Activated T-cell treated with anti-CD3 and anti-CD28 coated beads, Interleukin-2, amount 50 U/mL, for 72 hours (primary cell): ENCODE measurements at places on chromosomes 13 and 19.
A peak's percentile ranks its signal among the peaks of the same experiment; 100 is the strongest.

GRCh38 chr13:44921931-44922758, 67.1 kb downstream of the NUFIP1 start:
- DNase-seq = no peak

- no peak for DNase-seq
Measured at GRCh38 chr19:55832676-55833075, 877 bp upstream of the NLRP11 start.

DNA sequence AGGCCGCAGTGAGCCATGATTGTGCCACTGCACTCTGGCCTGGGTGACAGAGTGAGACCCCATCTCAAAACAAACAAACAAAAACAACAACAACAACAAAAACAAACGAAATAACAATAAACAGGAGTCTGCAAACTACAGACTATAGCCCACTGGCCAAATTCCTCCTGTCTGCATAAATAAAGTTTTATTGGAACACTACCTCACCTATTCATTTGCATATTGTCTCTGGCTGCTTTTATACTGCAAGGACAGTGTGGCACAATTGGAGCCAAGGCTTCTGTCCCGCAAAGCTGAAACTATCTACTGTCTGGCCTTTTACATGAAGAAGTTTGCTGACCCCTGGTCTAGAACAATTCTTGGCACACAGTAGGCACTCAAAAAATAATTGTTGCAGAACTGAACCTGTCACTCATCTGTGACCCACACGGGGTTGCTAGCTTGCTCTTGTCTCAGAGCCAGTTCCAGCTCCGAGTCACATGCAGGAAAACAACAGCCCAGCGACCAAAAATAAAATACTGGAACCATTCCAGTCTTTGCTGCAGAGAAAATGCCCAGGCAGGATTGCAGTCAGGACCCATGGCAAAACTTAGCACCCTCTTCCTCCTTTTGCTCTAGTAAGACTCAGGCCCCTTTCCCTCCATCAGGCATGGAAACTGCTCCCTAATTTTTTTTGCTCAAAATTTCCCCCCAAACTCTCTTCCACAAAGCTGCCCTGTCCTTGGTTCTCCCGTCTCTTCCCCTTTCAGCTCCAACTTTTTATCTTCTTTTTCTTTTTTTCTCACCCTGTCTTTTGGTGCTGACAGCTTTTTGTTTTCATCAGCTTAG, 4.8 kb upstream of the MYH14 start:
- DNase-seq = no peak

DNA sequence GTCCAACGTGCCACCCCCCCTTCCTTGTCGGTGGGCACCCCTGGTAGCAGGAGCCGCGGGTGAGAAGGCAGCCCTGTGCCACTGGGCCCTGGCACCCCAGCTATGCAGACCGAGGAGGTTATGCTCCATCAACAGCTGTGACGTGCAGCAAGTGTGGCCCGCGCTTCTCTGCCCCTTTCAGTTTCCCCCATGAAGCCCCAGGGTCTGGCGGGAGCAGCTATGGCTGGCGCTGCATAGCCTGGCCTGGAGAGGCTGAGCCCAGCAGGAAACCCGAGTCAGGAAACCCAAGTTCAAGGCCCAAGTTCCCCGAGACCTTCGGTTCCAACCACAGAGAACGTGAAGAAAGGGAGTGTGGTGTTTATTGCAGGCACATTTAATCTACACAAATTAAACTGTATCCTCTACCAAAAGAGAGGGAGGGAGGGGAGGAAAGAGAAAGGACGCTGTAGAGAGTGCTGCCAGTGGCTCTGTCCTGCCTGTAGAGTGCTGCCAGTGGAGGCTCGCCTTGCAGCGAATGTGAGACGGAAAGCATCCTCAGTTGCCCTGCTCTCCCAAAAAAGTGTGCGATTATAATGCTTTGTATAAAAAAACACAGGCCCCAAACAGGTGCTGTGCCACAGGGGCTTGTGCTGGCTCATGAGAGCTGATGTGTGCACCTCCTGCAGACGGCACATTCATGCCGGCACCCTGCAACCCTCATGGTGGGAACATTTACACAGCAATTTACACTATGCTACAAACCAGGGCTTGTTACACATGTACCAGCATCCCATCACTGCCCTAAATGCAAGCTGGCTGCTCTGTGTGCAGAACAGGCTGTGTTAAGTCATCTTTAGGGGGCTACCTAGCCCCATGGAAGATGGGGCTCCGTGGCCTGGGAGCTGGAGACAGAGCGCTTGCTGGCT, 16.3 kb downstream of the POP4 start:
- no peak for DNase-seq

DNA sequence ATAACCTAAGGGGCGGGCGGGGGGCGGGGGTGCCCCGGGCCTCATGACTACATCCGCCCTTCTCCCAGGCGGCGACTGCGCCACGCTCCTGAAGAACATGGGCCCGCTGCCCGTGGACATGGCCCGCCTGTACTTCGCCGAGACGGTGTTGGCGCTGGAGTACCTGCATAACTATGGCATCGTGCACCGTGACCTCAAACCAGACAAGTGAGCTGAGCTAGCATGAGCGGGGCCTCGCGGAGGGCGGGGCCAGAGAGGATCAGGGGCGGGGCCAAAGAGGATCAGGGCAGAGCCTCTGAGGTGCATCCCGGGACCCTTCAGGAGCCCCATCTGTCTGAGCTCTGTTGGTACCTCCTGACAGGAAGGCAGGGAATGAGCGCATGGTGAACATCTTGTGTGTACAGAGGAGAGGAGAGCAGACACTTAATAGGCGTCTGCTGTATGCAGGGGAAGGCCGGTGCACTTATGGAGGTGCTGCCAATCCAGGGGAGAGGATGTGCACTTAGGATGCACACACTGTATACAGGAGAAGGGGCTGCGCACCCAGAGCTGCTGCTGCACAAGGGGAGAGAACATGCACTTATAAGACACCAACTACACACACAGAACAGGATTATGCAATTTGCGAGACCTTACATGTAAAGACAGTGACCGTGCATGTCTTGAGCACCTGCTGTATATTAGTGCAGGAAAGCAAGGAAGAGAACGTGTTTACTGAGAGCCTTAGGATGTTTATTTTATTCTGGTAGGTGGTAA, 20.9 kb upstream of the PIK3R2 start:
- DNase-seq = no peak

DNA sequence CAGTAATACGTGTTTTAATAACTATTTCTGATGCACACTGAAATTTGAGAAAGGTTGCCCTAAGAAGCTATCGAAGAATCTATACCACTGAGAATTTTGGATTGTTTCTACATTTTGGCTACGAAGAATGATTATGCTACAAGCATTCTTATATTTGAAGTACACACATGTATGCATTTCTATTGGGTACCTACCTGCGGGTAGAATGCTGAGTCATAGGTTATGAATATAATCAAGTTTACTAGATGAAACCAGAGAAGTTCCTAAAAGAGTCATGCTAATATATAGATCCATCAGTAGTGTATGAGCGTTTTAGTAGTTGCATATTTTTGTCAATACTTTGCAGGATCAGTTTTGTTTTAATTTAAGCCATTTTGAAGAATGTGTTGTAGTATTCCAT, 62.0 kb upstream of the PCDH20 start:
- DNase-seq = no peak

DNA sequence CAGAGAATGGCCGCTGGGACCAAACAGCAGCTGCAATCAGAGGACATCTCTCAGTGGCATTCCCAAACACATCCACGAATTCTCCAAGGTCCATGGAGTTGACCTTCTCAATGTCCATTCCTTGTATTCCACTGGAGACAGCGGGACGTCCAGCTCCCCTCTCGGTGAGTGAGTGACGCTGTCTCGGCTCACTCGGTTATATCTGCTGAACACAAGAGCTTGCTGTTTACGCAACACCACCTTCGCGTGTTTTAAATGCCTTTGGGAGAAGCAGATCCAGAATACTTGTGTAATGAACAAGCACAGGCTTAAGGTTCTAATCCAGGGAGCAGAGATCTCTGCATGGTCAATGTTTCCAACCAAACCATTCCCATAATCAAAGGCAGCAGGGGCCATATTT, at the start of gene URAD:
Gene URAD (minus strand): TSS at position 174 of the 400 bp plus-strand sequence. CDS start 56 bp downstream, at position 118.
- DNase-seq = no peak

- no peak for DNase-seq
Measured at GRCh38 chr13:112561478-112561877, 26.5 kb downstream of the TUBGCP3 start.

DNA sequence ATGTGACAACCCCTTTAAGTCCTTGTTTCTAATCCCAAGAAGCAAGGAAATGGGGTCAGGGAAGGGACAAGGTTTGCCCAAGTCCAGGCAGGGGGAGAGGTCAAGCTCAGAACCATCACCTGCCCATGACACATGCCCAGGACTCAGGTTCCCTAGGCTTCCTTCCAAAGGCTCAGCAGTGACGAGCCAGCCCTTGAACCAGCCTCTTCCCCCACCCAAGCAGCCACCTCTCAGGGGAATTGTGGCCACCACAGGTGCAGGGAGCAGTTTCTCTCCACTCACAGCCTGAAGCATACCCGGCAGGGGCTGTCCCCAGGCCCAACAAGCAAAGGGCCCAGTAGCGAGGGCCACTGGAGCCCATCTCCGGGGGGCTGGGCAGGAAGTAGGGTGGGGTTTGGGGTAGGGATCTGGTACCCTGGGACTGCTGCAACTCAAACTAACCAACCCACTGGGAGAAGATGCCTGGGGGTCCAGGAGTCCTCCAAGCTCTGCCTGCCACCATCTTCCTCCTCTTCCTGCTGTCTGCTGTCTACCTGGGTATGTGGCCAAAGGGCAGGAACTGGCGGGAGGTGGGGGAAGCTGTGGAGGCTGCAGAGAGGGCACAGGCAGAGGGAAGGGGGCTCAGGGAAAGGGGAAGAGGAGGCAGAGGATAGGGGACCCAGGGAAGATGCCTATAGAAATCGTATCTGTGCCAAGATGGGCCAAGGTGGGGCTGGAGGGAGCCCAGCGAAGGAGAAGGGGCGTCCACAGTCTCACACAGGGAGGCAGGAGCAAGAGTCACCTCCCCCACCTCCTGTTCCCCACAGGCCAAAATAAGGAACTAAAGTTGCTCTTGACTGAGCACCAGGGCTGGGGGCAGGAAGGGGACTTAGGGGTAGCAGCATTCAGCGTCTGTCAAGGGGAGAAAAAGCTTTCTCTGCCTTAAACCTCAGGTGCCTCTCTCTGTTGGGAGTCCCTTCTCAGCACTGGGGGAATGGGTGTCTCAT, at the start of gene CD79A:
Gene CD79A (plus strand): TSS at position 433 of the 986 bp plus-strand sequence. CDS start 26 bp downstream, at position 459.
- peak; percentile 37 for DNase-seq

DNA sequence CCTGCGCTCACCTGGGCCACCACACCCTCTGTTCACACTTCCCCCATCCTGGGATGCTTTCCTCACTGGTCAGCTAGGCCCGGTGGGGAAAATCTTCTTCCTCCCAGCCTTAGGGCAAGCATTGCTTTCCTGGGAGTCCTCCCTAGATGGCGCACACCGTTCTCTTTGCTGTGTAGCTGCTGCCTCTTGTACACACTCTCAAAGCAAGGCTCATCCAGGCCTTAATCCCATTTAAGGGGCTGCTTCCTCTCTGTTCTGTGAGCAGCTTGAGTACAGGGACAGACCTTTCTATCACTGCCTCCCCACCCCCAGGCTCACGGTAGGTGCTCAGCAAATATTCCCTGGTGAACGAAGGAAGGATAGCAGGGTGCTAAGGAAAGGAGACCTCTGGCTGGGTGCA, 11.1 kb downstream of the SLC7A10 start:
- DNase-seq = no peak

GRCh38 chr13:89897681-89898080, 1449.8 kb upstream of the MIR17HG start:
- DNase-seq = no peak

GRCh38 chr19:39413911-39414608, 1.6 kb downstream of the PLEKHG2 start:
- DNase-seq = no peak

GRCh38 chr13:98761126-98761985, 8.9 kb upstream of the SLC15A1 start:
- DNase-seq = no peak

DNA sequence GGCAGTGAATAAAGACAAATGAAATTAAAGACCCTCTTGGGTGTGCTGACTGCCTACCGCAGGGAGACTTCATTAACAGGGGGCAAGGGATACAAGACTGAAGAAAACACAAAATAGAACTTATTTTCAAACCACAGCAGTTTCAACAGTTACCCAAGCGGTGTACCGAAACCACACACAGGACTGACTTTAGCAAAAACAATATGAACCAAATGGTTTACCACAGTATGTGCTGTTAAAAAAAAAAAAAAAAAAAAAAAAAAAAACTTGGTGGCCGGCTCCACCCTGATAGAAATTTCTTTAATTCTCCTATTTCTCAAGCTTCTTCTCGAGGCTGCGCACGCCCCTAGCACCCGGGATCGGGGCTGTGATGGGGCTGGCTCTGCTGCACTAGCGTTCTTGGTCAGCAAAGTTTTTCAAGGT, 42.6 kb downstream of the KLF2 start:
- peak; percentile 73 for DNase-seq

- DNase-seq = no peak
Measured at GRCh38 chr13:24497742-24498141, 14.8 kb downstream of the PARP4 start.
